ENCODE measurements at places on chromosomes 5 and 9.

DNA sequence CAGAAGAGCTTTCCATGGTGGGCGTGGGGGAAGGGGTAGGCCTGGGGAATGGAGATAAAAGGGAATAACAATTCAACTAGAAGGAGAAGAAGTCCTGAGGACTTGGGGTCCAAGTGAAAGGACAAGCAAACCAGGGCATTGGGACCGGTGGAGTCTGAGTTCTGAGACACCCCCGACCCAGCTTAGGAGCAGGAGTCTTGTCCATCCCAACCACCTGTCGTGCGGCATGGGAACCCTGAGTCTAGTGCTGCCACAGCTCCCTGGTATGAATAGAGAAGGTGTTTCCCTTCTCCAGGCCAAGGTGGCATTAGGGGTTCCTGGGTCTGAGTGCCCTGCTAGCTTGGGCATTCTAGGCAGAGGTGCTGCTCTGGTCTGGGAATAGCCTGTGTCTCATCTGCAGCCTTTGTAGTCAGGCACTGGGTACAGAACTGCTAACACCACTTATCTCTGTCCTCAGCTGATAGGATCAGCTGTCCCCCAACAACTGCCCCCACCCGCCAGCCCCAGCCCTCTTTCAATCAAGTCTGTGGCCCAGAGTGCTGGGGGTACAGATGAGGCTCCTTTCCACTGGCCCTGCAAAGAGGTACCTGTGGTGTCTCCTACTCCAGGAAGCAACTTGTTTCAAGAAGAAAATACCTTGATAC lies 9.9 kb downstream of the HNRNPAB start:
- DNase-seq, result no peak

DNA sequence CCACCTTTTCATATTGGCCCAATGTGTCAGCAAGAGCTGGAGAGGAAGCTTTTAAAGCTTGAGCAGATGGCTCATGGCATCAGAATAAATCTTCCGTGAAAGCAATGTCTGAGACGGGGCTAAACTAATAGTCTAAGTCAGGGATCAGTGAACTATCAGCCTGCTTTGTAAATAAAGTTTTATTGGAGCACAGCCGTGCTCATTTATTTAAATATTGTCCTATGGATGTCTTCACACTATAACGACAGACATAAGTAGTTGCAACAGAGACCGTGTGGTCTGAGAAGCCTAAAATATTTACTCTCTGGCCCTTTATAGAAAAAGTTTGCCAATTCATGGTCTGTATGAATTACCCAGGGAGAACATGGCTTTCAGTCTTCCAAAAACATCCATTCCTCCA lies 85.6 kb upstream of the SLC44A1 start:
- DNase-seq, result no peak

DNA sequence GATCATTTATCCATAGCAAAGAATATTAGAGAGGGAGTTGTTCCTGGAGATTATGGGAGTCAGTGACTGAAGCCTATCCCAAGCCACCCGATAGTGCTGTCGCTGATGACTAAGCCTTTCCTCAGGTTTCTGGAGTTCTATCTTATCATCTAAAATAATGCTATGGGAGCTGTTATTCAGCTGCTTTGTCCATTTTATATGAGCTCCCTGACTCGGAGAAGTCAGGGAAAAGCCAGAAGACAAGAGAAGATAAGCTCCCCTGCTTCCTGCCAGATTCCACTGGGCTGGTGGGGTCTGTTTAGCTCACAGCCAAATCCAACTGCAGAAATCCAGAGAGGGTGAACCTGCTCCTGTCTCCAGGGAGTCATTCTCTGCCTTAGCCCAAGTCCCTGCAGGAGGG lies 148.2 kb downstream of the DROSHA start:
- DNase-seq, result no peak

- DNase-seq, result no peak
Measured at GRCh38 chr5:102975457-102976182, 144.3 kb downstream of the GIN1 start.

All from GDM1 (cell line).